ENCODE measurements at places on chromosomes 2 and 18.
A peak's percentile ranks its signal among the peaks of the same experiment; 100 is the strongest.

DNA sequence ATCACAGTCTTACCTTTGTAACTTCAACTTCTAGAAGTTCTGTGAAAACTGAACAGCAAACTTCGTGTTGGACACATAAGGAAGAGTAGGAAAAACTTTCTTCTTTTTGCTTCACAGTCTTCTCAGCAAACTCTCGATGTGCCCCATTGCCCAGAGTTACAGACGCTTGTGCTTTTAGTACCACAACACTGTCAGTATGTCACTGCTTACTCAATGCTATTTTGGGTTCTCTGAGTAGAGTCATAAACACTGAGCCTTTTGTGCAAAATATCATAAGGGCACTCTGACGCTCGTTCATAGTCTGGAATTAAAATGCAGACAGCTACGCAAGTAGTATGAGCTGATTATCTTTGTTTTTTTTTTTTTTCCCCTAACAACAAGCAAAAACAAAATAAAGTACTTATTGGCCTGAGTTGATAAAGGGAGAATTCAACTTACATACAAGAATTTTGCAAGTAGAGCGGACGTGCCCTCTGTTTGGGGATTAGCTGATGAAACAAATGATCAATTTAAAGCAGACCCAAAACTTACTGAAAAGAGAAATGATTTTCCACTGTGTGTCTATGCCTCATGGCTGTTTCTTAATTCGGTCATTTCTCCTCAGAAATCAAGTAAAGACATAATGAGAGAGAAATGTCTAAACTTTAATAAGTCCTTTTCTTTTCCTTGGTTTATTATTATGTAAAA is at the start of gene CDH19:
TSS of gene CDH19 (minus strand) at position 150 of the 687 bp plus-strand sequence. CDS start 31,886 bp downstream, outside the sequence.
- no peak for DNase-seq

GRCh38 chr2:191150600-191151330 is at the start of gene STAT4:
TSS of gene STAT4 (minus strand) at chr2:191150994. CDS start at chr2:191148203, 2,791 bp downstream.
- peak; percentile 47 for DNase-seq

- DNase-seq, result no peak
Measured at GRCh38 chr2:152468899-152469692, 134.1 kb downstream of the FMNL2 start.

GRCh38 chr18:49028801-49029506 is 78.2 kb upstream of the SMAD7 start:
- no peak for DNase-seq

DNA sequence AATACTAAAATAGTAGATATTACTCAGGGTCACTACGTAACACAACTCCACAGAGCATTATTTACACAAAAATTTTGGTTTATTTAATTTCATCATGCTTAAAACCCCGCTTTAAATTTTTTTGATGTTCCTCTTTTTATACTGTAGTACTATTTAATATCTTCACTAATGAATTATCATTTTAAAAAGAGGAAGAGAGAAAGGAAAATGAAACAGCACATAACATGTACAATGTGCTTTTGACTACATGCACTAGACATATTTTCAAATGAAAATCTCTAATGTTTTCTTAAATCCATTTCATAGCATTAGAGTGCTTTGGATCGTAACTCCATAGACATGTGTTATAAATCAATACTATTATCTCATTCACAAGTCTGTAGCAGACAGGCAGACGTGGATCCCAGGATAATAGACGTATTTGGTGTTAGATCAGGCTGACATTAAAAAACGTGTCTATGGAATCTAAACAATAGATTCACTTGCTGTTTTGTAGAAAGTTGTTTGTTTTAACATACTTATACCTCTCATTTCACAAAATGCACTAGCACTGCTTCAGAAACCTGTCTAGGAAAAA is 897.0 kb downstream of the CPS1 start:
- DNase-seq, result no peak

DNA sequence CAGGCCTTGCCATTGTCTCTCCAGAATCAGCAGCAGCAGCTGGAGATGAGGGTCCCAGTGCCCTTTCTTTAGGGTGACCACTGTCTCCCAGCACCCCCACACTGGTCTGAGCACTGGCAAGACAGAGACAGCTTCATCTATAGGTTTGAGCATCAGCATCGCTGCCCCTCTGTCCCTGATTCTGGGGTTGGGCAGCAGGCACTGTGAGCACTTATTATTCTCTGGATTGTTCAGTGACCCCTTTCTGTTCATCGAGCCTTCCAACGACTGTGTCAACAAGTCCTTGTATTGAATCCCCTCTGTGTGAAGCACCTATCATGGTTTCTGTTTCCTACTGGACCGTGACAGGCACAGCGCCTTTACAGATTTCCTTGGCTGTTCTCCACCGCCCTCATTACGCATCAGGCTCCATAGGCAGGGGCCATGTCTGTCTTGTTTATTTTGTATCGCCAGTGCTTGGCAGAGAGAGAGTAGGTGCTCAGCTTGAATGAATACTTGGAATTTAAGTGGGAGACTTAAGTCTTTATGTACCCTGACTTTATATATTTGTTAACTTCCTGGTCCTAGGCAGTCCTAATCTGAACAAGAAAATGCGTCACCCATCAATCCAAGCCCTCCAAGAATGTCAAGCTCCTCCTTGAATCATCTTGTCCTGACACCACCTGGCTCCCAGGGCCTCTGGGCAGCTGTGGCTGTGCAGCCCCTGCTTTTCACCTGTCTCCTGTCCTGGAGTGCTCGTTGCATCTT is 11.4 kb downstream of the MALL start:
- no peak for DNase-seq

GRCh38 chr2:27537287-27537686 is 40.6 kb downstream of the GCKR start:
- no peak for DNase-seq

DNA sequence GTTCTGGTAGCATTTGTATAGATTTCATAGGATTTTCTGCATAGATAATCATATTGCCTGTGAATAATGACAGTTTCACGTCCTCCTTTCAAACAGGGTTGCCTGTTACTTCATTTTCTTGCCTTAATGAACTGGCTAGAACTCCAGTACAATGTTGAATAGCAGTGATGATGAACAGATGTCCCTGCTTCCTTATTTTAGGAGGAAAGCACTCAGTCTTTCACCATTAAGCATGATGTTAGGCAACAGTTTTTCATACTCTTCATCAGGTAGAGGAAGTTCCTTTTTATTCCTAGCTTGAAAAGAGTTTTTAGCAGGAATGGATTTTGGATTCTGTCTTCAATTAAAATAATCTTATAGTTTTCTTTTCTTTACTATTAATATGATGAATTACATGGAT is 39.7 kb downstream of the C2orf76 start:
- DNase-seq, result no peak

GRCh38 chr2:23009545-23010149 is 375.3 kb upstream of the KLHL29 start:
- DNase-seq, result no peak

- no peak for DNase-seq
Measured at GRCh38 chr18:12883372-12883683, 709 bp downstream of the PTPN2 start.

GRCh38 chr2:216126943-216127342 is 17.8 kb downstream of the XRCC5 start:
- DNase-seq, result no peak

DNA sequence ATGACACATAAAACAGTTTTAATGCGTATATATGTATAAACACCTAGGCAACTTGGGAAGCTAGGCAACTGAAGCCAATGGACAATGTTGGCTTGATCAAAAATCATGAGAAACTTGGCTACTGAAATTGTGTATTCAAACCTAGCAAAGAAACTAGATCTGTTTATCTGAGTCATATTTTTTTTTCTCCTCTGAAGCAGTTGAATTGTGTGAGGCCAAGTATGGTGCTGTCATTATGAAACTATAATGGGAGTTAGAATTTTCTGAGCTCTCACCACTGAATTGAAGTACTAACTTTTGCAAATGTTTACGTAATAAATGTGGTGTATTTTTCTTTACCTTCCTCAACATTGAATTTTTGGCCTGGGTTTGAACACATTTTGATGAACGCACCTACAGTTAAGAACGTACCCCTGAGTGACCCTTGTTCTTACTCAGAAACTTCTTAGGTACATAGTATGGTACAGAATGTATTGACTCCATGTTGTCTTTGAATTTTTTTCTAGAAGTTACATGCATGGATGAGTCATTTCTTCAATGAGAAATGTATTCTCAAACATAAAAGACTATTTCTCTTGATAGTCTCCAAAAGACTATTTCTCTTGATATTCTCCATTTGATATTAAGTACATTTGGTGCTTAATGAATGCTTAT is 23.8 kb downstream of the CD28 start:
- no peak for DNase-seq

- no peak for DNase-seq
Measured at GRCh38 chr2:86285571-86285970, 51.9 kb downstream of the REEP1 start.

DNA sequence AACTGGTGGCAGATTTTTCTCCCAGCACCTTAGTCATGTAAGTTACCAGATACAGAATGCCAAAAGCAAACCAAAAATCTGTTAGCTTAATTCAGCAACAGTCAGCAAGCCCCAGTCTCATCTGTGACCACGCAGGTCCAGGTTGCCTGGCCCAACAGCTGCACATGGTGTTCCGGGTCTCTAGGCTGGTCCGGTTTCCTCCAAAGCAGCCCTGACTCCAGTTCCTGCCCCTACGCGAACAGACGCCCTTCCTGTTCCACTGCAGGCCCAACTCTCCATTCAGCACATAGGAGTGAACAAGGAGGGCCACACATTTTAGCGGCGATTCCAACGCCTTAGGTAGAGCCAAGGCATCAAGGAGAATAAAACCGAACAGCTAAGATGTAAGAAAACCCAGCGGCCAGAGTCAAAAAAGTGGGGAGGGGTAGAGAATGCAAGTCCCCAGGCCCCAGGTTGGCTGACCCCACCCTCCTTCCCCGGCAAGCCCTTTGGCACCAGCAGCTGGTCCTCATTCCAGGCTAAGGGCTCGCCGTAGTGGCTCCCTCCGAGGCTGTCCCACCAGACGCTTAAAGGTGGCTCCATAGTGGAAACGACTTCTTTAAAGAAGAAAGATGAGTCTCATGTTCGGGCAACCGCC is 1.5 kb downstream of the STK25 start:
- no peak for DNase-seq

DNA sequence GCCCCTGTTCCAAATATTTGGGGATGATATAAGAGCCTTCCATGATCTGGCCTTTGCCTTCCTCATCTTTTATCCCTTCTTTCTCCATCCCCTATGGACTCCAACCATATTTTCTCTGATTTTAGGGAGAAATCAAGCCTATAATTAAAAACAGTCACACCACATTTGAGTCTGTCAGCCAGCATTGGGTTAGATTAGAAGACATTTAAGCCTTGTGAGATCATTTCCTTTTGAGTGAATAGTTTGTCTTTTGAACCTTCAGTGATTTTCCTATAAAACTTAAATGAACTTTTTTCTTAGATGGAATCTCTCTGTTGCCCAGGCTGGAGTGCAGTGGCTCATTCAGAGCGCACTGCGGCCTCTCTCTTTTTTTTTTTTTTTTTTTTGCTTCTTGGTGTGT is 7.6 kb upstream of the C18orf32 start:
- no peak for DNase-seq

DNA sequence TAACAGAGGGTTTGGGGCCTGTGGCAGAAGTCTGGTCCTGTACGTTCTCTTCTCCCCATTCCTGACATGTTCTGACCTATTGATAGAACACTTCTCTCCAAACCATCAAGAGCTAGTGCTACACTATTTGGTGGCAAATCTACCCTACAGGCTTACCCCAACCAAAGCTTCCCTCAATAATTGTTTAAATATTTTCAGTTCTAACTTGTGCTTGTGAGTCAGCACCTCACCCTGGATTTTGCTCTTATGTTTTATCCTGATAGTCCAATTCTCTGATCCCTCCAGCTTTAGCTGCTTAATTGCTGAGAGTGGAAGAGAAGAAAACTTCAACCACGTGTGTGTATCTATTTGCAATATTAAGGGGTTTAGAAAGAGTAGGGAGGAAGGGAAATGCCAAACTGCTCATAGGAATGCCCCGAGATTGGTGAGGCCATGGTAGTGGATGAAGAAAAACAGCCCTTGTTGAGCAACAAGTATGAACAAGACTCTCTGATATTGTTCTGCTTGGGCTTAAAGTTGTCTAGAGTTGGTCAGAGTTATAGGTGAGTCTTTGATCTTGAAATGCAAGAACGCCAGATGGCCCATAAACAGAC is 67.8 kb upstream of the PARD3B start:
- DNase-seq, result no peak

GRCh38 chr2:985317-985898 is 34.8 kb downstream of the SNTG2 start:
- no peak for DNase-seq

DNA sequence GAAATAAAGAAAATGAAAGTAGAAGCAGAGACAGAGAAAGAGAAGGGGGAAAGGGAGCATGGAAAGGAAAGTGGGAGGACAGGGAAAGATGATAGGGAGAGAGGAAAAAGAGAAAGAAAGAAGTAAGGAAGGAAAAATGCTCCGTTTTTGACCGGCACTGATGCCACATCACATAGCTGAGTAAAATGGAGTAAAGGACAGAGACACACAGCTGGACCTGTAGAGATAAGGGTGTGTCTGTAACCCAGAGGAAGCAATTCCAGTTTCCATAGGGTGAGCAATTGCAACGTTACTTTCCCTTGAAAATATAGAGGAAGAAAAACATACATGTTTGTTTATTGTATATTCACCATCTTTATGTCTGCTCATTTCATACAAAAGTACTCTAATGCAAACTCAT is 1866.9 kb upstream of the PIK3C3 start:
- no peak for DNase-seq

DNA sequence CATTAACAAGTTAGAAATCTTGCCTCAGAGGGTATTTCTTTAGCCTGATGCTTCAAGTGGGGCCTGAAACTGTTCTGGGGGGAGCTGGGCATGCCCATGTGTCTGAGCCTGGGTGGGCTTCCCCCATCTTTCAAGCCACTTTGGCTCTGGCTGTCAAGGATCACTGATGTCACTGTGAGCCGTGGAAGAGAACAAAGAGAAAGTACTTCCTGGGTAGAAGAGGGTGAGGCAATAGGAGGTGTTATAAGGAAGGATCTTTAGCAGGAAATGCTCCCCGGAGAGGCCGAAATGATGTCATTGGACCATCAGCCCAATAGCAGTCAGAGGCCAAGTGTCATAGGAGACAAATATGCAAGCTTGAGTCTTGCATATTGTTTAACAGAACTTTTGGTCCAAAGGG is 228.4 kb upstream of the MEX3C start:
- no peak for DNase-seq

- no peak for DNase-seq
Measured at GRCh38 chr2:136247204-136247950, 129.4 kb upstream of the CXCR4 start.

GRCh38 chr2:201730651-201731285 is 32.3 kb upstream of the MPP4 start:
- DNase-seq, result no peak

GRCh38 chr2:118049816-118050140 is 35.9 kb upstream of the CCDC93 start:
- no peak for DNase-seq
